ENCODE measurements at places on chromosomes 6 and 20.

DNA sequence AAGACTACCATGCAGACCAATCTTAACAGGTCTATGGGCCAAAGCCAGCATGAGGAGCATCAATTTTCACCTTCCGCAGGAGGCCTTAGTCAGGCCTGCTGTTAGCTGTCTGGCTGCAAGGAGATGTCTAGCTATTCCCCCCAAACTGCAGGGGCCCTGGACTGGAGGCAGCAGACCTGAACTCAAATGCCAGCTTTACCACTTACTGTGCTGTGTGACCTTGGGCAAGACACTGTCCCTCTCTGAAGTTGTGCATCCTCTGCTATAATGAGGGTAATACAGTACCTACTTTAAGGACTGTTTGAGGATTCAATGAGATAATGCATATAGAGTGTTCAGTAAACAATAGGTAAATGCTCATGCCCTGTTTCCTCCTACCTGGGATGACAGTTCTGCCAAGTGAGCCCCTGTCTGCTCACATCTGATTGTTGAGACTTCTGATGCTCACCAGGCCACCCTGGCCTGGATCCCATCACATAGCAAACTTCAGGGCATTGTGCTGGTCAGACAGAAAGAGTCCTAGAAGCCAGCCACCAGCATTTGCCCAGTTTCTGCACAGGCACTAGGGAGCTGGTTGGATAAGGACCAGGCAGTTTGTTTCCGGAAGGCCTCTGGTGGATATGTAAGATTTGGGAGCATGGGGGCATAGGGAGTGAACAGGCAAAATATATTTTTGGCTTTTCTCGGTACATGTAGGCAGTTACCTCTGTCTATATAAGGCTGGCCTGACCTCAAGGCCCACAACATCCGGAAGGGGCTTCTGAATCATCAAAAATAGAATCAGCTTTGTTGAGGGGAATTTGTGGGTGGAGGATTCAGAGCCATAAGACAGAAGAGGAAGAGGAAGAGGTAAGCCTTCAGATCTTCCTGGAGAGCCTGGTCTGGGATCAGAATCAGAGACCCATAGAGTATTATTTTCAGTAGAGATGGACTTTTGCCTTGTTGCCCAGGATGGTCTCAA is 2.3 kb upstream of the OCSTAMP start:
- DNase-seq, result peak; percentile 34

DNA sequence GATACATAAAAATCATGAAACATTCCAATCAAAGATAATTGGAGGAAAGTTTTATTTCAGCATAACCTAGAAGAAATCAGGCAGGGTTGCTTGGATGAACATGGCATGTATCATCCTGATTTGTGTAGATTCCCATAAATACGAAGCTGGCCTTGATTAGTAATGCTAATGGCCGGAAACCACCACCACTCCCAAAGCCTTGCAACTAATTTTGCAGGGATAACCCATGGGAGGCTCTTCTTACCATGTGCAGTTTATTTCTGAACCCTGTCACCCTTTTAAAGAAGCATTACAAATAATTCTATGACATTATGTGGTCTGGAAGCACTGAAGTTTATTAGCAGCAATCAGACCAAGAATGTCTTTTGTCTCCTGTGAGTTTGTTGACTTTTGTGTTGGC is 80.8 kb downstream of the AIG1 start:
- DNase-seq, result no peak

- no peak for DNase-seq
These were observed 58.9 kb downstream of the UST start for GRCh38 chr6:148805777-148806176.

DNA sequence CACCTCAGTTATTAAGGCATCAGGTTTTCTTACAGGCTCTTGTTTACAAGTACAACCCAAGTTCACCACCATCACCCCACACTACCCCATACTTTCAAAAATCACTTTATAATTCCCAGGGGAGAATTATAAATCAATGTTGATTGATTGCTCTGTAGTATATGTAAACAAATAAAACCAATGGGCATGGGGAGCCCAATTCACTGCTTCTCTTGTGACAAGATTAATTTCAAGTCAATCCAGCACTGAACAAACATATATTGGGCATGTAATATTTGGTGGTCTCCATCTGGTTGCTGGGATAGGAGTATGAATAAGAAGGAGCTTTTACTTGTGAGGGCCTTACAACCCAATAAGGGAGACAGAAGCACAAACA is 95.8 kb downstream of the CLVS2 start:
- DNase-seq, result no peak

GRCh38 chr6:52262620-52263344 is 18.5 kb upstream of the IL17F start:
- no peak for DNase-seq

- no peak for DNase-seq
These were observed 67.9 kb upstream of the BMP5 start for GRCh38 chr6:55943329-55943728.

- no peak for DNase-seq
These were observed 828 bp downstream of the ASCC3 start for GRCh38 chr6:100880149-100880852.

GRCh38 chr6:39378960-39379425 is 56.5 kb upstream of the KCNK16 start:
- no peak for DNase-seq

GRCh38 chr20:59650418-59650817 is 46.1 kb downstream of the PHACTR3 start:
- DNase-seq, result no peak

- no peak for DNase-seq
These were observed 157.2 kb downstream of the CD83 start for GRCh38 chr6:14274546-14275492.

DNA sequence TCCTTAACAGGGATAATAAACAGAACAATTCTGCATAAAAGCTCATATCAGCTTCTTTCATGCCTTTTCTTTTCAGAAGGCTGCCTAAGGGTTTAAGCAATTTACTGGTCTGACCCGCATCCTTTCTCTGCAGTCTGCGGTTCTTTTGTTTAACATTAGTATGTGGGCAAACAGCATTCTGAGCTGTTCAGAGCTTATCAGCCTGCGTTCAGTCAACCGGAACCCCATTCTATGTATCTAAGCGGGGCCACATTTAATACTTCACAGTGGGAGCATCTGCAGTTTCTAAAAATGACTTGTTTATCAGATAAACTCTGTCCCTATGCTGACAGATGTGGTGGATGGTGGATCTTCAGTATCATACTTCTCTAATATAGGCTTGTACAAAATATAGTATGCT is 758.9 kb upstream of the MMS22L start:
- DNase-seq, result no peak

GRCh38 chr6:44294832-44295791 is 18.0 kb downstream of the AARS2 start:
- no peak for DNase-seq

DNA sequence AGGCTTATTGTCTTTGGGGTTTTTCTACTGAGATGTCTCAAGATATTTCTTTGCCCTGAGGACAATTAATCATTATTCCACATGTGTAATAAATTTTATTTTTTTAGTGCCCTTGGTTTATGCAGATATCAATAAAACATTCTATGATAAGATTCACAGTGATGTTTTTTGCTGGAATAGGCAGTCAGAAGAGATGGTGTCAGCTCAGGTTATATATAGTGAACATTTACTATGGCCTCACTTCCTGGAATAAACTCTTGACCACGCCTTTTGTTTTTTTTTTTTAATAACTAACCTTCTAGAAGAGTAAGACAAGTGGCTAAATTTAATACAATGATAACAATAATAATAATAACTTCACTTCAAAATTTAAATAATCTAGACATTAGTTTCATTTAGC is 209.7 kb downstream of the TRDN start:
- no peak for DNase-seq

- DNase-seq, result no peak
These were observed 26.4 kb upstream of the PXDC1 start for GRCh38 chr6:3777730-3778461.

GRCh38 chr6:13358511-13358910 is 30.2 kb upstream of the TBC1D7 start:
- no peak for DNase-seq

DNA sequence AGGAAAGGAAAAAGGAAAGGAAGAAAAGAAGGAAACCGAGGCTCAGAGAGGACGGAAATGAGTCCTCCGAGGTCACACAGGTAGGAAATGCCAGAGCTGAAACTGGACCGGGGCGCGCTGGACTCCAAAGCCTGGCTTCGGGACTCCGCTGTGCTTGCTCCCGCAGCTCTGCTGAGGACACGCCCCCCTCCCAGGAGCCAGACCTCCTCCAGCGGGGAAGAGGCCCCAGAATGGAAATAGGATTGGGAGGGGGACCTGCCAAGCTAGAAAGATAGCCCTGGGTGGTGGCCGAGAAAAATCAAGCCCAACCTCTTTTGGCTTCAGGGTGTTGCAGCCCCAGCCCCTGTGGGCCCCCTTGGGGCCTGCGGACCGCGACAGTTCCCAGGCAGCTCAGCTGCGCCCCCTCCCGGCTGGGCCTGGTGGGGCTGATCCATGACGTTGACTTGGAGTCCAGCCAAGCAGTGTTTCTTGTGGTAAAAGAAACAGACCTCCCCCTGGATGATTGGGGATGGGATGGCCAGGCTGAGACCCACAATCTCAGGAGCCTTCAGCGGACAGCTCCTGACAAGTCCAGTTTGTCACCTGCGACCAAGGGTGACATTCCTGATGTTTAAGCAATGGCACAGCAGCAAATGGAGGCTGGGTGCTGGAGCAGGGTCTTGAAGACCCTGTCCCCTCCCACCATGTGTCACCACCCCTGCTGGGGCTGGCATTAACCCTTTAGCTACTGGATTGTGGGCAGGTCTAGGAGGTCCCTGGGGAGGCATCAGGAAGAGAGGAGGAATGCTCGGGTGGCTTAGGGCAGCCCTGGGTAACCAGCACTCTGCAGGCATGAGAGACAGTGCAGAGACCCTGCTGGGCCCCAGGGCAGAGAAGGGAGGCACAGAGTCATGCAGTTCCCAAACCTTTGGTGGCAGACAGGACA is 55.4 kb downstream of the RIPOR3 start:
- DNase-seq, result peak; percentile 52

DNA sequence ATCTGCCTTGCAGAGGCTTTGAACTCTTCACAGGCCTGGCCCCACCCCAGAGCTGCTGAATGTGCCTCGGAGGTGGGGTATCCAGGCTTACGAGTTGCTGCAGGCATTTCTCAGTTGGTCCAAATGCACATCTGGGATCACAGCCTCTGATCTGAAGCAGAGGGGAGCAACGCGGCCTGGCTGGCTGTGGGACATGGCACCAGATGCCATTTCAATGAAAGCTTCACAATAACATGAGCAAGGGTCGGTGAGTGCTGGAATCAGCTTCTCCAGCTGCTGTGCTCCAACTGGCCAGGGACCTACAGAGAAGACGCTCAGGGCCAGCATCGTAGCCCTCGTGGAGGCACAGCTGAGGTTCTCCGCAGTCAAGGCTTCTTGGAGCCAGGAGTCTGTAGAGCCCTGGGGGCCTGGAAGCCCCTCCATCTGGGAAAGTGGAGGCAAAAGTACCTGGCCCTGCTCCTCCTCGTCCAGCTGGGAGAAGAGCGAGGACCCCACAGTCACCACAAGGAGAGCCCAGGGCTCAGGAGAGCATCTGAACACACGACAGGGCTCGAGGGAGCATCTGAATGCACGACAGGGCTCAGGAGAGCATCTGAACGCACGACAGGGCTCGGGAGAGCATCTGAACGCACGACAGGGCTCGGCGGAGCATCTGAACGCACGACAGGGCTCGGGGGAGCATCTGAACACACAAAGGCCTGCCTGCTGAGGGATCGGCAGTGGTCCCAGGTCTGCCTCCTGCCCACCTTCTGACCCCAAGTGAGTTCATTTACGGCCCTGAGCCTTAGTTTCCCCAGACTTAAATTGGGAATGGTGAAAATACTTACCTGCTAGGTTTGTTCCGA is 165.2 kb downstream of the DLL1 start:
- DNase-seq, result no peak

DNA sequence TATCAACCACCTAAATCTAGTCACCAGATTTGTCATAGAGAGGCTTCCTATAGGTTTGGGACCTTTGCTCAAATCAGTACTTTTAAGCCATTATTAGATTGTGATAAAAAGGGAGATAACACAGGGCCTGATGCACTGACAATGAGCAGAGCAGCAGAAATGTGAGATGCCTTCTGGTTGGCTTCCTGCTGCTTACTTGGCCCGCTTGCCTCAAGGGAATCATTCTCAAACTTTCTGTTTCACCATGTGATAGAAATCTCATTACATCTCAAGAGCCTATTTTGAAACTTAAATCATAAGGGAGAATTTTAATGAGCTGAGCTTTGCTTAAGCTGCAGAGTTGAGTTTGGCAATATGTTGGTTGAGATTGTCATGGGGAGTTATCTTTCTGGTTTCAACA is 606.0 kb downstream of the DHX35 start:
- no peak for DNase-seq

- no peak for DNase-seq
These were observed 2.0 kb upstream of the STMN3 start for GRCh38 chr20:63655249-63655648.

DNA sequence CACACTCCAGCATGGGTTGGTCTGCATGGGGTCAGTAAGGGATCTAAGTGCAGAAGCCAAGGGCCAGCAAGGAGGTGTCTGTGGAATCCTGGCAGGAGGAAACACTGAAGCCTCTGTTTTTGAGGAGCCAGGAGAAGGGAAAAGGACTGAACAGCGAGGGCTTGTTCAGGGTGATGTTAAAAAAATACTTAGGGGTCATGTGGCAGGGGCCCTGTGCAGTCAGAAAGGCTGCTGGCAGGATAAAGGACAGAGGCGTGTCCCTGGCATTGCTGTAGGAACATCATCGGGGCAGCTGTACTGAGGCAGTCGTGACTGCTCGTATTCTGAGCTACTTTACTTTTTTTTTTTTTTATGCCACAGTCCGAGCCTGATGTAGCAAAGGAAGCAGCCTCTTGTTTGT is 127.1 kb upstream of the ZFP64 start:
- no peak for DNase-seq
